Motor neuron (in vitro differentiated cells): ENCODE measurements at places on chromosomes 5 and 9. TPM values are rescaled to one million over a fixed set of nuclear protein-coding genes. Genes with fewer than 3 reads are reported as not detected.

DNA sequence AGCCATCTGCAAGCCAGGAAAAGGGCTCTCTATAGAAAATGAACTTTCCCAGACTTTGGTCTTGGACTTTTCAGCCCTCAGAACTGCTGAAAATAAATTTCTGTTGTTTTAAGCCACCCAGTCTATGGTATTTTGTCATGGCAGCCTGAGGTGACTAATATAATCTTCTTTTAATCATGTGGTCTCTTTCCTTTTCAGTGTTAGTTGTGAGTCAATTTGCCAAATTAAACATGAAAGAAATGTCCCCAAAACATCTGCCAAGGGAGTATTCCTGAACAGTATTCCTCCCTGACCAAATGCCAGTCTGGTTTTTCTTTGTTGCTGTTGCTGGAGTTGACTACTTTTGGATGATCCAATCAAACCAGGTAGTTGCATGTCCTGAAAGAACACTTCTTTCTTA, 4.7 kb upstream of the YTHDC2 start:
- ATAC-seq, result no peak

Gene N4BP3
- total RNA-seq, result 8.0 and 8.4 TPM in 2 replicates

DNA sequence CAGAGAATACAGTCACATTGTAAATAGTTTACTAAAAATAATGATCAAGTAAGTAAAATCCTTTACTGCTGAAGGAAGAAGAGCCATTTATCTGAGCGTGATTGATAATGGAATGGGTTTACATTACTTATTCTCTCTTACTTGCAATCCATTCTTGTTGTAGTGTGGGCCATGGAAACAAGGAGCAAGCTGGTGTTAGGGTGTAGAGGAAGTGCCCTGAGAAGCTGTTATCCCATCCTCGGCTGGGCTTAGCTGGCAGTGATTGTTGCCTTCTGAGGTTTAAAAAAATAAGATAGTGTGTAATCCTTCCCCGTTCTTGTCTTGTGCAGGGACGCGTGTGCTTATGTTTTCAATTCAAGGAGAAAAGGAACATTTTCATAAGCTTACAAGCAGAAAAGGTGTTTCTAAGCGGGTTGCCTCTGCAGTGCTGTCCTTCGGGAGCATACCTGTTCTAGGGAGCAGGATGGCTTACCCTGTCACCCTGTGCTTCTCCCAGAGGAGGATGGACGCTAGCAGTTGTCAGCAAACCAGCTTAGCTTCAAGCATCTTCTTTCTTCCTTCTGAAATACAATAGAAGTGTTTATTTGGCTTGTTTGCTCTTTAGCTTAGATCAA, 188.3 kb downstream of the ARHGEF28 start:
- no peak for ATAC-seq

Gene OBP2B
- total RNA-seq, result not detected in 2 replicates
